Activated CD8-positive, alpha-beta T cell treated with anti-CD3 and anti-CD28 coated beads for 36 hours (primary cell): ENCODE measurements at places on chromosomes 12 and 14. TPM values are rescaled to one million over a fixed set of nuclear protein-coding genes. Genes with fewer than 3 reads are reported as not detected.
A peak's percentile ranks its signal among the peaks of the same experiment; 100 is the strongest.

DNA sequence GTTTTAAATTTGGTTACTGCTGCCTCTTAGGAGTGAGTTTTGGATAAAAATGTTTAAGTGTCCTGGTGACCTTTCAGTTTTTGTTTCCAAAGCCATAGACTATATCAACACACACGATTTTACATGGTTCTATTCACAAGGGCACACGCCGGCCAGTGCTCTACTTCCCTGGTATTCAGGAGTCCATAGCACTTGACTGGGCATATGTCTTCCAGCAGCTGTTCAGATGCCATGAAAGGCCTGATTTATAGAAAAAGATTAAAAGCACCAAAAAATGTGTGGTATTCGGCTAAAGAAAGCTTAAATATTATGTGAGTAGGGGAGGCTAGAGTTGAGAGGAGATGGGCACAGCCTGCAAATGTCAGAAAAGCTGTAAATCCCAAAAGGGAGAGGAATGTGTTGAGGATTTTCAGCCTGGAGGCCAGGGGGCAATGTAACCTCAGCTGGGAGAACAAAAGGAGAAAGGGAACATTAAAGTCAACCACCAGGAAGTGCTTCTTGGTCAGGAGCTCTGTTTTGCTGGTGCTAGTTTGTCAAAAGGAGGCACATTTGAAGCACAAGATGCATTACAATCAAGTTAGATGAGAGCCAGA lies 478.4 kb downstream of the RAD51B start:
- DNase-seq, result no peak

Gene STAB2
- not detected for total RNA-seq

Gene TOGARAM1
- total RNA-seq, result 5.5 TPM

Gene RAD51AP1
- total RNA-seq, result 47.8 TPM

Gene WNK1
- total RNA-seq, result 142 TPM

Gene RNU4-1
- total RNA-seq, result 1,025 TPM

Gene TPCN1
- total RNA-seq, result 33.5 TPM

Gene LRR1
- total RNA-seq, result 44.3 TPM

DNA sequence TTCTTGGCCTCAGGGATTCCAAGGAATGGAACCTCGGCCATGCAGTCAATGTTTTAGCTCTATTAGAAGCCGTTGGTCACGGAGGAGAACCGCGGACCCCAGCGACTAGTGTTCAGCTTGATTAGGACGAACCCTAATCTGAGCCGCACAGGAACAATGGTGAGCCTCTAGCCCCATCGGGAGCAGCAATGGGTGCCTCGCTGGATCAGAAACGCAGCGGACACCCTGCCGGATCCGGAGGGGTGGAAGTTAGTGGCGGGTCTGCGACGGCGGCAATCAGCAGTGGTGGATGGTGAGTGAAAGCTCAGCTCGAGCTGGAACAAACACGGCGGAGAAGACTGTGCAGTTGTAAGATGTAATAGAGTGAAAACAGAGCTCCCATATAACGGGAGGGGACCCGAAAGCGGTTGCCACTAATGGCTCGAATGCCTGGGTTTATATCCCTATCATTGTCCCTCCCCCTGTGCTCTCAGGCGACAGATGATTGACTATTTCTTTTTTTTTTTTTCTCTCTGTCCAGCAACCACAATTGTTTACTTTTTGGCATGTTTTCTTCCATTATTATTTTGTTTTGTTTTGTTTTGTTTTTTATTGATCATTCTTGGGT lies 127.7 kb downstream of the ZNF664 start:
- no peak for DNase-seq

- DNase-seq, result no peak
Measured at GRCh38 chr14:32186248-32186647, 15.6 kb upstream of the RNU6-7 start.

DNA sequence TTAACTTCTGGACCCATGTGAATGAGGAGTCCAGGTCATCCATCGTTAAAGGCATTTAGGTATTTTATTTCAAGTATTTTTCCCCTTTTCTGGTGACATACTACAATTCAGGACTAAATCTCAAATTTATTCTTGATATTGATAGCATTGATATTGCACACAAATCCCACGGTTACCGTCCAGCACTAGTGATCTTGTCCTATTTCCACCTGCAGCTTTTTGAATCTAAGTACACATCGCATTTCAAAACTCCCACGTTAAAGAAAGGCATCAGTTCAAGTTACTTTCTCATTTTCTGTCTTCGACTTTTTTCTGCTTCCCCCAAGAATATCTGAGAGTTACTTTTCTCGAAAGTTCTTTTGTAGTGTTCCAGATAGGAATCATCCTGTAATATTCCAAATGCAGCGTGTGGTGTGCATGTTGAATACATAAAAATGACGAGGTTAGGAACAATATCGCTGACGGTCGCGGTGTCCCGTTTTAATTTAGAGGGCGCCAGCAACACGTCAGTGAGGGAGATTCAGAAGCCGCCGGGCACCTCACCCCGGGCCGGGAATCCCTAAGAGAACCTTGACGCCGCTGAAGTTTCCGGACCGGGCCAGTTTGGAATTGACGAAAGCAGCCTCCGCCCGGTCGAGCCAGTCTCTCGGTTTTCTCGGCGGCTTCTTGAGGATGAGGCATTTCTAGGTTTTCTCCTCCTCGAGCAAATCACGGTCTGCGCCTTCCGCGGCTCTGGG lies 569 bp upstream of the RGS6 start:
- peak; percentile 7 for DNase-seq

DNA sequence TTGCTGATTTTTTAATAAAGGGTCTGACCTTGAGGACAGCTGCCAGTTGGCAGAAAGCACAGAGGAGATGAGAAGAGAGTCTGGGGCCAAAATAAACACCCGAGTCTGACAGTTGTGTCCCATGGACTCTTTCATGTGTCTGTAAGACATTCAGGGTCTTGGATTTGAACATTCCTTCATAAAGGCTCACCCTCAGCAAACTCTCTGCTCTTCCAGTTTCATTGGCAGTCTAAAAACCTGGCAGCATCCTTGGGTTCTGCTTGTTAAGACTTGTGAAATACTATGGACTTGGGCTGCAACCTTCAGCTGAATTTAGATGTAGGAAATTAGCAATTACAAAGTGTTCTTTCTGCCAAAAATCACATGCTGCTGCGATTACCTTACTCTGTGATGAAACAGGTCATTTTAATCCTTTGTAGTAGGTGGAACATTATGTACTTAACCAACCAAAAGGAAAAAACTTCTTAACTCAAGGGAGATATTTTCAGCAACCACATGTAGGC lies 32.0 kb upstream of the LMNTD1 start:
- no peak for DNase-seq

DNA sequence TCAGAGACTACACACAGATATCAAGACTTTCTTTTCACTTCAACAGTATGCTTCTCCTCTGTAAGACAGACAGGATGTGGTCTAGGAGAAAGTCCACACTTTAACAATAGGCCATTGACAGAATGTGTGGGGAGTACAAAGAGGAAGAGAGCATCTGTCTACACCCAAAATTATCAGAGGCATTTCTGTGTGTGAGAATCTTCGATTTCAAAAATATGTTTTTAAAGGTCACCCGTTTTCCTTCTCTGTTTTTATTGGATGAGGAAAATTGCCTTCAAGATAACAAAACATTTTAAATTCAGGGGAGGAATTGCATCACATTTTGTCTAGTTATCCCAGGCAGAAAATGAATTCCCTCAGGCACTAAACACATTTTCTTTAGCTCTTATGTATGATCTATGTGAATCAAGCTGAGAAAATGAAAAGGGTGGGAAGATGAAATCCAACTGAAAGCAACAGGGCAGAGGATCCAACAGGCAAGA lies 16.4 kb downstream of the NAV3 start:
- no peak for DNase-seq

Gene KRT73
- 0.20 TPM for total RNA-seq

DNA sequence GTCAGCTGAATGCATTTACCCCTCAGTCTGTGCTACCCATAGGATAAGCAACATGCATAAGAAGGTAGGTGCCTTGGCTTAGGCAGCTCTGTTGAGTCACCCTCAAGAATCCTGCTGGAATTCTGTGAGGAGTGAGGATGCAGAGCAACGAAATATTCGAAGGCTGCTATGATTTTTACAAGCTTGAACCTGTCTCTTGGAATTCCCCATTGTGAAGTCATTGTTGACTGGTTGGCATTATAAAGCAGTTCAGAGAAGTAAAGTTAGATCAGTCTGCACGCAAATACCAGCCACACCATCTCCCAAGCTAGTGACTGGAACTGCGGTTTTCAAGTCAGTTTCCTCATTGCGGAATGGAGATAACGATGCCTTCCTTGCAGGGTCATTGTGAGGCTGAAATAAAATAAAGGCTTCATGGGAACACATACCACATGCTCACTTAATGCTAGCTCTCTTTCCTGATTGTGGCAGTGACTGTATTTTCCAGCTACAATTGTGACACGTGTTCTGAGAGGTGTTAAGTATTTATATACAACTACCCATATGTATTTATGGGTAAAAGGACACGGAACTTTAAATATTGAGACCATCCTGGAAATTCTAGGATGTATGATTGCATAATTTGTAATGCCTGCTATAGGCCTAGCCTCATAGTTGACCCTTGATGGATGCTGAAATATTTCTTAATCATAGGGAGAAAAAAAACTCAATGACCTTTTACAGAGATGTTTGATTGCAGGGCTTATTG lies 96.7 kb downstream of the ETV6 start:
- no peak for DNase-seq

Gene ACSS3
- total RNA-seq, result not detected

- DNase-seq, result no peak
Measured at GRCh38 chr12:56991319-56992246, 14.8 kb downstream of the ZBTB39 start.

DNA sequence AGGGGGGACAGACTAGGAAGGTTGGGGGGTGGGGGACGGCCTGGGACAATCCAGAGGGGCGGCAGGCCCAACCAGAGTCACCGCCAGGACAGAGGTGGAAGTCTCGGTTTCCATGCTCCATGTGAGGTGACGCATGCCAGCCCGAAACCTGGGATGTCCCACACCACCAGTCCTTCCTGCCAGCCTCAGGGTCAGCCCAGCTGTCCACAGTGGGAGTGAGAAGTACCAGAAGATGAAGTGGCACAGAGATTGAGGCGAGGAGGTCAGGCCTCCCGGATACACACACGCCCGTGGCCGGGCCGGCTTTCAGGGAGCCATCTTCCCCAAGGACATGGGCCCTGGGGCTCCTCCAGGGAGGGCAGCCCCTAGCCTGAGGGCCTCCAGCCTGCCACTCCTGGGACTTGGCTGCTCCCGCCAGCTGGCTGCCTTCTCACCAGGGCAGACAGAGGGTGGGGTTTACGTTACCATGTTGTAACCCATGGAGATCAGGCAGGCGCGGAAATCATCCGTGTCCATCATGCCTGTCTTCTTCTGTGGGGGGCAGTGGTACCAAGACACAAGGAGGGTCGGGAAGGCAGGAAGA lies 85.2 kb upstream of the ZFP36L1 start:
- DNase-seq, result no peak

Gene KLRD1
- total RNA-seq, result 10.8 TPM

Gene IL31
- total RNA-seq, result not detected

DNA sequence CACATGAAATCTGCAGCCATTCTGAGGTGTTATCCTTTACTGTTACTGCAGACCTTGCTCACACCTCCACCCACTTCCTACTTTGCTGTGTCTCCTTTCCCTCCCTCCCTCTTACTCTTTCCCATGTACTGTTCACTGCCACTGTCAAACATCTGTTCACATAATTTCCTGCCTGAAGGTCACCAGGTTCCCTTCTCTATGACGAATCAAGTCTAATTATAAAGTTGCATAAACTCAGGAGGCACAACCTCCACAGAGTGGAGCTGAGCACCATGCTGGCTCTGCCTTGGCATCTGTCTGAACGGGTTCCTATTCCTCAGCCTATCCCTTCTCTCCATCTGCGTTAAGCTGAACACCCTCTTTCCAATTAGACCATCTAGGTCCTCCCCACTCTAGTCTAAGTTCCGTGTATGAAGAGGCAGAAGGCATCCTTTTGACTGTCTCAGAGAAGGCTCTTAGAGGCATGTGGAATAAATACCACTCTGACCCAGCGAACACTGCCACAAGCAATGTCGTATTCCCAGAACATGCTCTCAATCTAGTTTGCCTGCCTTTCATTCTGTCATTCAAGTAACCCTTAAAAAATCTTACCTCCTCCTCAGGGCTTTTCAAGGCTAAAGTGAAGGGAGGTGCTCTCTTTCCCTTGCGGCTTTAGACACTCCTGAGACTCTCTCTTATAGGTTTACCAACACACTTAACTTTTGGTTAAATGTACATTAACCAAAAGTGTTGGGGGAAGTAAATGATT lies 48.7 kb downstream of the ACADS start:
- peak; percentile 18 for DNase-seq

- DNase-seq, result no peak
Measured at GRCh38 chr12:66896797-66897196, 217.9 kb upstream of the GRIP1 start.

Gene ARPC3
- 229 TPM for total RNA-seq

GRCh38 chr14:99531251-99532096 lies 50.3 kb downstream of the CCNK start:
- no peak for DNase-seq

Gene KRT83
- total RNA-seq, result not detected
